GM04503 (cell line): ENCODE measurements at places on chromosomes 1 and 21.

GRCh38 chr21:38850277-38850951, 44.7 kb downstream of the ETS2 start:
- DNase-seq = no peak

DNA sequence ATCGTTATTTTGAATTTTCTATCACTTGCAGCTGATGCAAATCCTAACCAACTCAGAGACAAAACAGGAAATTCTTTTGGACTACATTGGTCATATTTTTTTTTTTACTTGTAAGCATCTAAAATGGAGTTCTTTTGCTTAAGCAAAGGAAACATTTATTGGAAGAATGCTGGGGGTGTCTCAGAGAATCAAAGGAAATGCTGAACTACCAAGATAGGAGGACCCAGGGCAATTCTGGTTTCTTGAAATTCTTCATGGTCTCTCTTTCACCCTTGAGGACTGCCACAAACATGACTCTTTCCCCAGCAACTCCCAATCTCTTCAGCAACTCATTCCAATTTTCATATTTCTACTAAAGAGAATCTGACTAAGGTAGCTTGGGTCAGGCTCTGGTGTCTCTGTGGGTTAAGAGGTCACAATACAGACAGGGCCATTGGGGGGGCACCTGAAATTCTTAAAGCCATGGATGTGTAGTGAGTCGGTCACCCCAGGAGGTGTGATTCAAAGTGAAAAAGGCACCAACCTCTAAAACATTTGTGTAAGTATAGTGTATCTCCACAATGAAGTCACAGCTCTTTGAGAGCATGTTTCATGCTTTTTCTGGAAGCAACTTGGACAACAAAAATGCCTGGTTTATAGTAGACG, 171.1 kb upstream of the FGGY start:
- no peak for DNase-seq

- DNase-seq = no peak
Measured at GRCh38 chr1:67314696-67315095, 7.0 kb downstream of the IL12RB2 start.

- DNase-seq = no peak
Measured at GRCh38 chr21:29664615-29665014, 275.2 kb downstream of the GRIK1 start.

DNA sequence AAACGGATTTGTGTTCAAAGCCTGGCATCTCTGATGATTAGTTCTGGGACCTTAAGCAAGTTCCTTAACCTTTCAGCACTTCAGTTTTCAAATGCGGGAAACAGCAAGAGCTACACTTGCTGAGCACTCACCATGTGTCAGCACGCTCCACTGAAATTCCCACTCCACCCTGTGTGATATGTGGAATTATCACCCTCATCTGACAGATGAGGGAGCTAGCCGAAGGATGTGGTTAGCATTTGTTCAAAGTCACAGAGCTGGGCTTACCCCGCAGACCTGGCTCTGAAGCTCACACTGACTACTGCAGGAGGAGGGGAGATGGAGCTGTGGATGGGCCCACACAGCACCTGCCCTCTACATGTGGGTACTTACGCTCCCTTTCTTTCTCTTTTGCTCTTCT, 29.1 kb downstream of the IL12RB2 start:
- no peak for DNase-seq

DNA sequence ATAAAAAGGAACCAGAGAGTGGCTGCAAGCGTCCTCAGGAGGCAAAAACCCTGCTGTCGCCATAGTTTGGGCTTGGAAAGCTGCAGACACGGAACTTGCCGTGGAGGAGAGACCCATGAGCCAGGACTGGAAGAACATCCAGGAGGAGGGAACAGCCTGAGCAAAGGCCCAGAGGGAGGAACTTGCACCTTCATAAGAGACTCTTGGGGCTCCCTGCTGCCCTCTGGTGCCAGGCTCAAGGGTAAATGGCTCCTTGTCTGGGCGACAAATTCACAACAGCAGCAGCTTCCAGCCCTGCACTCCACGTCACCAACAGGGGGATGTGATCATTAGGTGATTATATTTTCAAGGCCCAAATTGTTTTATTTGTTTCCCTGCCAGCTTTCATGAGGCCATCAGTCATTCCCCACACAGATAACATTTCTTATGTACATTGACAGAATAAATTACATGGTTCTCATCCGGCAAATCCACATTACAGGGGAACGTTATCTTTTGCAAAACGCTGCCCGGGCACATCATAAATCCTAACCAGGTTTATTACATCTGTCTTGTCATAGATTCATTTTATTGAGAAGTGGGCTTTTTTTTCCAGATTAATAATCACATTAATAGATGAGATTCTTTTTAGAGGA, 143.0 kb upstream of the GRIK3 start:
- no peak for DNase-seq

GRCh38 chr1:20729990-20730689, 2.4 kb downstream of the SH2D5 start:
- no peak for DNase-seq

DNA sequence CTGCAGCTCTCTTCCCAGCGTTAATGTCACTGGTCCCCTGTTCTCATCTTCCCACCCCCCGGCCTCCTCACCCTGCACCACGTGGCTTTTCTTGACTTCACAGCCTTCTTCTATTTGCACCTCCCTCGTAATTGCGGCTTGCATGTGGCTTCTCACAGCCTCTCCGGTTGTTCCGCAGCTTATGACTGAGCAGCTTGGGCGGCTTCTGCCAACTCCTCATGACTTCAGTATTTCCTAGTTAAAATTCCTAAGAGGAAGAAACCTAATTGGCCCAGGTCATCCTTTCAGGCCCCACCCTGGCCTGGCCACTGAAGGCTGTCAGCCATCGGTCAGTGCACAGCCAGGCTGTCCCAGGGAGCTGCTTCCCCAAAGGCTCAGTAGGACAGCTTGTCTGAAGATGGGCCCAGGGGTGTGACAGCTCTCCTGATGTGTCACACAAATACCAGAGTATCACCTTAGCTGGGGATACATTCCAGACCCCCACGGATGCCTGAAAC, 8.6 kb upstream of the RERE start:
- DNase-seq = peak; percentile 89

DNA sequence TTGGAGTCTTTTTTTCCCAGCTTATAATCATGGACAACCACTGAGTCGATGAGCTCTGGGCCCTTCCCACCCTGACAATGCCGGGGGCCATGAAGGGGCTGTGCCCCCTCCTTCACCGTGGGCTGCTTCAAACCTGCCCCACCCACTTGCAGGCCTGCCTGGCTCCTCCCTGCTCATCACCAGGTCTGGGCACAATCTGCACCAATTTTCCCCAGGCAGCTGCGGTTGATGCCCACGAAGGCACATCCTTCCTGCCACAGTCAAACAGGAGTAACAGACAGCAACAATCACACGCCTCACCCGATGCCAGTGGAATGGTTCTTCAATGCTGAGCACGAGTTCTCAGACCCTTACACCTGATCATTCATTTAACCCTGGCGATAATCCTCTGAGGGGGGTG, 18.9 kb downstream of the PGLYRP3 start:
- no peak for DNase-seq

DNA sequence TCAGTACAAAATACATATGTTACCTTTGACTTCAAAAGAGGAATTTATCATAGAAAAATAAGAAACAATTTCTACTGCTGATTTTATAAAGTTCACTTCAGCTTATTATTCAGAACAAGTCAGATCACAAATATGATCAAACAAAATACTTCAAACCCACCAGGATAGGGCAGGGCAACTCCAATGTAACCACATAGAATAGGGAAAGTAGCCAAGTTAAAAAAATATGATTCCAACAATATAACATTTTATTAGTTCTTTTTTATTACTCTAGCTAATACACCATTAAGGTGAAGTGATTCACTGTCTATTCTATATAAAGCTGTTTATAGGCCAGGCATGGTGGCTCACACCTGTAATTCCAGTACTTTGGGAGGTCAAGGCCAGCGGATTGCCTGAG, 54.6 kb upstream of the ZNHIT6 start:
- DNase-seq = no peak

GRCh38 chr1:32151319-32151787, 28.1 kb upstream of the TXLNA start:
- DNase-seq = peak; percentile 29

DNA sequence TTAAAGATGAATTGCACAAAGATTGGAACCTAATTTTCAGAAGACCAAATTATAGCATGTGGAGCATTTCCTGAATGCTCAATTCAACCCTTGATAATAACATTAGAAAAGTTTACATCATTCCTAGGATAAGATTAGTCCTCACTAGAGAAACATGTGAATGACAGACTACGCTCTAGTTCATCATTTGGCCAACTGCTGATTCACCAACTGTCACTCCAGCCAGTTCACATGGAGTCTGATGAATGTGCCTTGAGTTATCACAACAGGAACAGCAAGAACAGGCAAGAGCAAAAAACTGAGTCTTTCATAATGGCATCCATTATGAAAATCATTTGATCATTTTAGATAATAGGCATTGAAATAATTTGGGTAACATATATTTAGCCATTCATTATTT, 415.9 kb downstream of the PTPRC start:
- DNase-seq = no peak

GRCh38 chr1:147168626-147169058, 3.6 kb downstream of the PRKAB2 start:
- DNase-seq = no peak

GRCh38 chr1:44531785-44532566, 126.9 kb downstream of the RNF220 start:
- no peak for DNase-seq

DNA sequence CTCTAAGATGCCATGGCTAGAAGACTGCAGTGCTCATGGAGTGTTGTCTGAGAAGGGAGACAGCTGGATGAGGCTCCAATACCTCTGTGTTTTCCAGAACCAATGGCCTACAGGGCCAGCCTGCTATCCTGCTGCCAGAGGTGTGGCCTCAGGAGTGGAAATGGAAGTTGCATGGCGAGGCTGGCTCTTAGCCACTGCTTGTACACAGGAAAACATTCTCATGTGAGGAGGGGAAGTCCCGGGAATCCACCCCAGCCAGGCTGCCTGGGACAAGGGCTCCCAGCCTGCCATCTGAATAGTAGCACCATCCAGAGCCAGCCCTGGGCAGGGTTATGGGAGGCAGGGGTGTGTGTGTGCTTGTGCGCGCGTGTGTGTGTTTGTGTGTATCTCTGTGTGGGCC, 56.5 kb downstream of the SDC3 start:
- DNase-seq = no peak

DNA sequence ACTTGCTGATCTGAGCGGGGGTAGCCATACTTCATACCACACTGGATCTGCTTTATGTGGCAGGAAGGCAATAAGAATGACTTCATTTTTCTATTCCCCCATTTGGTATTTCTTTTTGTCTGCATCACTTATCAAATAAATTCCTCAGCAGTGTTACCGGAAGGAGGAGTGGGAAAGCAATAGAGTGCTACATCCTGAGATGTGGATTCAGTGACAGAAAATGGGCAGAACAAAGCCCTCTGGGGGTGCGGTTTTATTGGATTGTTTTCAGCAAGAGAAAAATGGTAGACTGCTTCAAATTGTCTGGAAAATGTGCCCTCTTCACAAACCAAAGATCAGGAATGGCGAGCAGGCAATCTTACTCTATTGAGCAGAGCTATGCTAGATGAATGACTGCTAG, 751.9 kb upstream of the NEGR1 start:
- no peak for DNase-seq

GRCh38 chr1:243449373-243449772, 193.5 kb downstream of the SDCCAG8 start:
- no peak for DNase-seq

- no peak for DNase-seq
Measured at GRCh38 chr1:115136106-115136505, 46.8 kb upstream of the TSPAN2 start.

- DNase-seq = peak; percentile 64
Measured at GRCh38 chr1:52002038-52002917, 11.8 kb upstream of the RAB3B start.

DNA sequence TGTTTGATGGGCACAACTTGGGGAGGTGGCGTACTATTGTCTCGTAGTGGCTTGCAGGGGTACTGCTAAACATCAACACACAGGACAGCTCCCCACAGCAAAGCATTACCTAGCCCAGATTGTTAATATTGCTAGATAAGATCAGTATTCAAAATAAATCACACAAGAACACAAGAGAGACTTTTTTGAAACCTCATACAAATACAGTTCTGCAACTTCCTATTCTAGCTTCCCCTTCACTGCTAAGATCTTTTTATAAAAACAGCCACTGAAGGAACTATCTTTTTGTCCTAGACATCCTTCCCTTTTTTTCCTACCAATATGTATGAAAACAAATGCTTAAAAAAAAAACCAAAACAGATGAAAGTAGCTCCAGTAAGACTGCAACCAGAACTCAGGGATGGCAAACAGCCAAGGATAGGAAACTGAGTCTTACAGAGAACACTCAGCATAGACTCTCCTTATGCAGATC, 137.8 kb upstream of the KRTAP19-8 start:
- no peak for DNase-seq

DNA sequence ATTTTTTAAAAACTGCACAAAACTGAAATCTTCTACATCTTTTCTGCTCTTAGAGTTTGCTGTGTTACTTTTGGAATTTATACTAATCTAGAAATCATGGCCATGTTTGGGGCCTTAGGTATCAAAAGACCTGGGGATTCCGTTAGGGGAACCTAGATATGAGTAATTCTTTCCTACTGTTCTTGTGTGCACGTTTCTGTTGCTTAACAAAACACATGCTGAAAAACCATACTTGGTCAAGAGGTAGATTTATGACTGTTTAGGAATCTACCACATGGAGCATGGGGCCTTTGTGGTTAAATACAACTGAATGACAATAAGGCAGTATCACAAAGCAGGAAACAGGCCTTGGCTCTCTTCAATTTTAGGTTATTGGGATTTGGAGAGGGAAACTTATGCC, 291.9 kb upstream of the USP25 start:
- no peak for DNase-seq

GRCh38 chr1:48645883-48646282, 130.8 kb downstream of the BEND5 start:
- DNase-seq = no peak

- DNase-seq = no peak
Measured at GRCh38 chr21:20266441-20266710, 731.8 kb upstream of the NCAM2 start.

DNA sequence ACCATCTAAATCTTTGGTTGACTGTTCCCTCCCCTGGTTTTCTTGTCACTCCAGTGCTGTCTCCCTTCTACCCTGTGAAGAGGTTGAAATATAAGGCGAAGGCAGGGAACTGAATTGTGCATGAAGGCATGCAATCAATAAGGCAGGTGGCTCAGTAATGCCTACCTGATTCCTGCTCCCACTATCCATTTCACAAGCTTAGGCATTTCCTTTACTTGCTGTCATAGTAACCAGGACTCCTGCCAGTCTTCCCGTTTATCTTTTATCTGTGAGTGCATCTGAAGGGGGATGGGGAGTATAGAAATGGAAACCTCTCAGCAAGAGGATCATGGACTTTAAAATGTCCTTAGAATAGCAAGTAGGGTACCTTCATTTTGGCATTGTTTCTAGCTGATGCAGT, 40.5 kb downstream of the MRPS6 start:
- DNase-seq = no peak
